ENCODE measurements at places on chromosomes 4 and X.

DNA sequence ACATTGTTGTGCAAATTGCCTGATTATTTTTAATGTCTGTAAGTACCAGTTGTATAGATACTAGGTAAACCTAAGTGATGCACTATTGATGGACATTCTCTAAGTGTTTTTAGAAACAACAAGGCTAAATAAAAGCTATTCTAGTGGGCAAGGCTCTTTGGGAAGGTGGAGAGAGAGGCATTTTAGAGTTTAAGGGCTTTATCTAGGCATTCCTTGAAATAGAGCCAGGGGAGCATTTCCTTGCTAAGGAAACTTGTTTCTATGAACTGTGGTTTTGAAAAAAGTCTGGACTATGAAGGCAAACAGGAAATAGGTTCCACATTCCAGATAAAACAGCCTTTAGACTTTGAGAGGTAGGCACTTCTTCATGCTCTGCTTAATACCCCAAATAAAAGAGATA is 23.8 kb downstream of the BMX start:
- H3K4me1 ChIP-seq, result no peaks in the 10 kb centered on the region
- H3K27me3 ChIP-seq, result no peaks in the 10 kb centered on the region
- H3K4me3 ChIP-seq, result no peak overlapping the region
- H3K36me3 ChIP-seq, result no peaks in the 10 kb centered on the region
- no peak for DNase-seq

GRCh38 chr4:11488657-11489452 is 60.2 kb upstream of the HS3ST1 start:
- H3K4me1 ChIP-seq, result no peaks in the 10 kb centered on the region
- H3K4me3 ChIP-seq, result no peak overlapping the region
- no peak for DNase-seq
- H3K36me3 ChIP-seq, result no peaks in the 10 kb centered on the region
- H3K27me3 ChIP-seq, result no peaks in the 10 kb centered on the region
- H3K27ac ChIP-seq, result no peak overlapping the region

- H3K36me3 ChIP-seq, result no peaks in the 10 kb centered on the region
- no peaks in the 10 kb centered on the region for H3K4me1 ChIP-seq
- peak; percentile 62 for DNase-seq
Observed at GRCh38 chr4:64539234-64539849, 130.1 kb upstream of the TECRL start.

DNA sequence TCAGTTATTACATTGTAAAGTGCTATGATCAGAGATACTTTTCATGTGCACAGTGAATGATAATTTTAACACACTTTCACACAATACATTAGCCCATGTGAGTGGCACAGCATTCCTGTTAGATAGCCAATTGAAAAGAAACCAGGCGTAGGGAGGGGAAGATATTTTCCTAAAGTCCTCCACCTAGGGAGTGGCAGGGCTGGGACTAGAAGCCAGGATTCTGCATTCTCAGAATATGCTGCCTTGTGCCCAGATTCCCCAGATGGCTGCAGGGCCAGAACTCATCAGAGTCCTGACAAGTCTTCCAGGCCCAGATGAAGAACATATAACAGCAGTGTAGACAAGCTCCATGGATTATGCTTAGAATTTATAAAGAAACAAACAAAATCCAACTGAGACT is 350.2 kb downstream of the AFF2 start:
- no peaks in the 10 kb centered on the region for H3K36me3 ChIP-seq
- no peaks in the 10 kb centered on the region for H3K27me3 ChIP-seq
- no peak for DNase-seq
- no peaks in the 10 kb centered on the region for H3K4me1 ChIP-seq
- H3K4me3 ChIP-seq, result no peak overlapping the region
- no peak overlapping the region for H3K27ac ChIP-seq

- no peaks in the 10 kb centered on the region for H3K27me3 ChIP-seq
- H3K27ac ChIP-seq, result no peak overlapping the region
- no peak overlapping the region for H3K4me3 ChIP-seq
- no peaks in the 10 kb centered on the region for H3K36me3 ChIP-seq
Observed at GRCh38 chr4:159204566-159204965, 101.7 kb downstream of the RAPGEF2 start.

- peaks cover 28% of the 10 kb centered on the region for H3K4me1 ChIP-seq
- DNase-seq, result no peak
- no peak overlapping the region for H3K27ac ChIP-seq
- H3K36me3 ChIP-seq, result no peaks in the 10 kb centered on the region
- H3K27me3 ChIP-seq, result no peaks in the 10 kb centered on the region
Observed at GRCh38 chr4:86957215-86957614, 22.4 kb downstream of the AFF1 start.

DNA sequence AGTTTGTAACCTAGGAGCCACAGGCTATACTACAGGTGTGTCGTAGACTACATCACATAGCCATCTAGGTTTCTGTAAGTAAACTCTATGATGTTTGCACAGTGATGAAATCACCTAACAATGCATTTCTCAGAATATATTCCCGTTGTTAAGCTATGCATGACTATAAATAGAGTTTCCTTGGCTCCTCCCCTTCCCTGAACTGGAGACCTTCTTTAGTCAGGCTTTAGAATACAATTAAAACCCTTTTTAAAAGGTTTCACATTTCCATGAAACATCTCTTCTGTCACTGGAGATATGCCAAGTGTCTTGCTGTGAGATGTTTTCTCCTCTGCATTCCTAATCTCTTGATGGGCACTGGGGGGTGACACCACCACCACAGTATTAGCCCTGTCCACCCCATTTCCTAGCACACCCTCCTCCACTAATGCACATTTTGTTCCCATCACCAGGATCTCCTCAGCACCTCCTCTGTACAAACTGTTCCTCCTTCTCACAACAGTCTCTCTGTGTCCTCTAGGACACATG is 334.6 kb upstream of the CPEB2 start:
- no peaks in the 10 kb centered on the region for H3K4me1 ChIP-seq
- no peak overlapping the region for H3K27ac ChIP-seq
- no peak overlapping the region for H3K4me3 ChIP-seq
- no peaks in the 10 kb centered on the region for H3K36me3 ChIP-seq
- DNase-seq, result no peak

DNA sequence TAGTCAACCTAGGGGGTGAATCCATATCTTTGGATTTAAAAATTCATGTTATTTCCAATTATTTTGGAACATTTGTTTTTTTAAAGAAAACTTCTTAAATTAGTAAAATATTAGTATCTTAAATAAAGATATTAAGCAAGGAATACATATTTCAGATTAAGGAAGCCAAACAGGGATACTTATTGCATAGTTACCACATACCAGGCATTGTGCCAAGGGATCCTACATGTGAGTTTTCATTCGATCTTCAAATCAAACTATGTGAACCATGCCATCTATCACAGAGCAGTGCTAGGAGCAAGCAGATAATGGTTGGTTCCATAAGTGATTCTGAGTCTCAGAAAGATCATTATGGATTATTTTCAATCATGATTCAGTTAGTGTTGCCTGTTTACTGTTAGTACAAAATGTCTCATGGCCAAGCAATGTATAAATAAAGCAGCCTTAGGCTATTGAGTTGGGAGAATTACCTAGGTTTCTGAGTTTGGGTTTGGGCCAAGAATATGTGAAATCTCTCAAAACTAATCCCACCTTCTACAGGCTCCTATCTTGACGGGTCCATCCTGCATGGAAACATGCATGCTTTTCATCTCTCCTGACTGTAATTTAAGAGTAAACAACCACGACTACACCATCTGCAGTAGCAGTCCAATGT is 176.7 kb downstream of the NPFFR2 start:
- H3K4me1 ChIP-seq, result no peaks in the 10 kb centered on the region
- DNase-seq, result no peak
- no peaks in the 10 kb centered on the region for H3K27me3 ChIP-seq
- no peak overlapping the region for H3K27ac ChIP-seq
- no peaks in the 10 kb centered on the region for H3K36me3 ChIP-seq
- H3K4me3 ChIP-seq, result no peak overlapping the region

DNA sequence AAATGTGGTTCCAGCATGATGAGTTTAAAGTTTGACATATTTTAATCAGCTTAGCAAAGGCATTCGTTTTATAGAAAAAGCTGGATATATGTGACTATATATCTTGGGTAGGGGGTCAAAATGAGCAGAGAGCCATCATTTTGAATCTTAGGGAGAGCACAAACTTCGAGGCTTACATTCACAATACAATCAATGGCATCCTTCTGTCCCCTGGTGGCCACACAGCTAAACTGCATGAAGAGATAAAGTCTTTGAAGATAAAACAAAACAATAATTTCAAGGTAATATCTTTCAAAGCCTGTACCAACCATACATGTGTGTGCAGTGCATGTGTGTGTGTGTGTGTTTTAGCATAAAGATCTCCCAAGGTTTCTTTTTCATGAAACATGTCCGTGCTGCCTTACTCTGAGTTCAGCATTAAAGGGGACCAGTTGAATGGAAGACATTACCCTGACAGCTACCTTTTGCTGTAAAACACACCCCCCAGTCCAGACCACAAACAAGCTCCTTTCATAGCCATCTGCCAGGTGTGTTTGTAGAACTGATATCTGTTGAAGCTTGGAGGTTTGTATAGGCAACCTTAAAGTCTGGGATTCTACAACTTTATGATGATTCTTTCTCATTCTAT is 22.0 kb downstream of the DYNLT3 start:
- no peaks in the 10 kb centered on the region for H3K4me1 ChIP-seq
- no peak overlapping the region for H3K27ac ChIP-seq
- no peaks in the 10 kb centered on the region for H3K36me3 ChIP-seq
- no peaks in the 10 kb centered on the region for H3K27me3 ChIP-seq
- no peak for DNase-seq
- no peak overlapping the region for H3K4me3 ChIP-seq

DNA sequence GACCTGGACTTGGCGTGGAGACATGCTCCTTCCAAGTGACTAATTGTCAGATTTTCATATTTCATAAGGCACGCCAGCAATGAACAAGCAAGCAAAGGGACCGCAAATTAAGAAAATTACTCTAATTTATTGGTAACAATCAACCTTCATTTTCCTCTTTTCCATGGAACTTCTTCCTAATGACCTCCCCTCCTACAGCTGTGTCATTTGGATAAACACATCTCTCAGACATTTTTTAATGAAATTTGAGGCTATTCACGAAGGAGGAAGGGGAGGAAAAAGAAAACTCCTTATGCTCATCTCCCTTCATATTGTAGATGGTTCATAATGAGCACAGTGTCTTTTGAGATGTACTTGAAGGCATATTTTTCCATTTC is 38.6 kb upstream of the TLR3 start:
- H3K27me3 ChIP-seq, result no peaks in the 10 kb centered on the region
- H3K27ac ChIP-seq, result peak overlapping the region; percentile 74
- H3K36me3 ChIP-seq, result no peaks in the 10 kb centered on the region

DNA sequence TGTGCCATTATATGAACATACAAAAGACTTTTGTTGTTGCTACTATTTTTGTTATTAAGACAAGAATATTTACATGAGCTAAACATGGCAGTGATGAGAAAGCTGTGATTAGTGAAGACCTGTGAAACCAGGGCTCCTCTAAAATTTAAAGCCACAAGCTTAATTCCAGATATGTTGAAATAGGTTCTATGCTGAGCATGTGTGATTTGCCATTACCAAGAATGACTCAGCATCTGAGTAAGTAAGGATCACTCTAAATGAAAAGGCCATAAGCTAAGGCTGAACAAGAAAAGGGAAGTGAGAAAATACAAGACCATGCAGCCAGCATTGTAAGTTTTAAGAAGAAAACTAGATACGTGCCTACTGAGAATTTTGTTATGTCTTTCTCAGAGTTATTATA is 75.9 kb upstream of the CAMK2D start:
- H3K27ac ChIP-seq, result no peak overlapping the region
- no peaks in the 10 kb centered on the region for H3K36me3 ChIP-seq
- no peaks in the 10 kb centered on the region for H3K27me3 ChIP-seq
- no peak overlapping the region for H3K4me3 ChIP-seq

GRCh38 chr4:116881077-116881476 is 204.3 kb downstream of the TRAM1L1 start:
- no peaks in the 10 kb centered on the region for H3K4me1 ChIP-seq
- H3K27ac ChIP-seq, result no peak overlapping the region
- no peaks in the 10 kb centered on the region for H3K36me3 ChIP-seq
- H3K4me3 ChIP-seq, result no peak overlapping the region

- H3K4me3 ChIP-seq, result no peak overlapping the region
- H3K4me1 ChIP-seq, result no peaks in the 10 kb centered on the region
- H3K27me3 ChIP-seq, result no peaks in the 10 kb centered on the region
- DNase-seq, result no peak
- no peak overlapping the region for H3K27ac ChIP-seq
- H3K36me3 ChIP-seq, result no peaks in the 10 kb centered on the region
Observed at GRCh38 chrX:22803353-22803752, 196.4 kb upstream of the DDX53 start.

GRCh38 chrX:76148041-76148665 is 24.7 kb upstream of the PBDC1 start:
- peak overlapping the region; percentile 3 for H3K4me3 ChIP-seq
- H3K27ac ChIP-seq, result peak overlapping the region; percentile 77
- H3K4me1 ChIP-seq, result peaks cover 4% of the 10 kb centered on the region
- DNase-seq, result no peak

DNA sequence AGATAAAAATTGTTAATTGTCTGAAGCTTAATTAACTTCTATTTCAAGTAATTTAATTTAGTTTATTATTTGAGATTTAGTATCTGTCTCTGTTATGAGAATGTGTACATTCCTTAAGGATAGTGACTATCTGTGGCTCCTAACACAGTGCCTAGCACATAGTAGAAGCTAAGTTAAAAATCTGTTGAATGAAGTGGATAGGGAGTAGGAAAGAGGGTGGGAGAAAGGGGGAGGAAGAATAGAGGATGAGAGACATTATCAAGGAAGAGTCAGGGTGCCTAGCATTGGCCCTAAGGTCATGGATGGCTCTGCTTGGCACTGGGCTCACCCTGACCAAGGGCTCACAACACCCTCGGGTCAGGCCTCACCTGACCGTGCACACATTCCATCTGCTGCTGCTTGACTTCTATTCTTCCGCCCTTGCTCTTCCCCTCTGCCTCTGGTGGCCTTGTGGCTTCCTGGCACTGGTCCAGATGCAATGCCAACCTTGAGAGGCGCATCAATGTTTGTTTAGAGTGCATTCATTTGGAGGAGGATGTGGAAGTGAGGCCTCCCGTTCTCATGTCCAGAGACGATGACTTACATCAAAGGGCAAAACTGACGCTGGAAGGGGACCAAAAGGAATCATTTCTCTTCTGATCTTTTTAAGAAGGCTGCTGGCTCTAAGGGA is 42.3 kb downstream of the TRIM2 start:
- no peak overlapping the region for H3K4me3 ChIP-seq
- H3K27me3 ChIP-seq, result no peaks in the 10 kb centered on the region
- no peak overlapping the region for H3K27ac ChIP-seq
- no peak for DNase-seq
- peaks cover 2% of the 10 kb centered on the region for H3K4me1 ChIP-seq
- H3K36me3 ChIP-seq, result no peaks in the 10 kb centered on the region

DNA sequence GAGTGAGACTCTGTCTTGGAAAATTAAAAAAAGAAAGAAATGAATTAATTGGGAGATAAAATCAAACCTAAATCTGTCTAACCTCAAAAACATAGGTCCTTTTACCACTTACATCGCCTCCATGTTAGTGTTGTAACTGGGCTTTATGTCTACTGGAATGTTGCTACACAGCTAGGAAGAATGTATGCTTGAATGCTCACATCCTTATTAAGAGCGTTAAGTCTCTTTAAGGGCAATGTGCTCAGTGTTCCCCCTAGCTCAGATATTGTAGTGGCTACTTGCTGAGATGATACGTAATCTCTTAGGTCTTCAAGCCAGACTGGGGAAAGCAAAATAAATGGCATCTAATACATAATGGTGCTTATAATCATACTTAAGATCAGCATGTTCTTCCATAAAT is 1072.8 kb downstream of the PDHA2 start:
- H3K27me3 ChIP-seq, result no peaks in the 10 kb centered on the region
- H3K4me3 ChIP-seq, result no peak overlapping the region
- DNase-seq, result no peak
- H3K4me1 ChIP-seq, result no peaks in the 10 kb centered on the region
- no peaks in the 10 kb centered on the region for H3K36me3 ChIP-seq
